GM04503 (cell line): ENCODE measurements at places on chromosomes 5 and 9.

GRCh38 chr9:13707612-13708576, 428.4 kb upstream of the MPDZ start:
- no peak for DNase-seq

- DNase-seq = no peak
Observed at GRCh38 chr9:3629495-3629894, 103.7 kb upstream of the RFX3 start.

GRCh38 chr9:35406183-35406959, 83.5 kb upstream of the RUSC2 start:
- no peak for DNase-seq

- DNase-seq = no peak
Observed at GRCh38 chr5:173287086-173287485, 41.1 kb downstream of the STC2 start.
